Left lobe of liver (tissue), 2 donors: ENCODE measurements at places on chromosomes 4 and X. TPM values are rescaled to one million over a fixed set of nuclear protein-coding genes. Genes with fewer than 3 reads are reported as not detected.

DNA sequence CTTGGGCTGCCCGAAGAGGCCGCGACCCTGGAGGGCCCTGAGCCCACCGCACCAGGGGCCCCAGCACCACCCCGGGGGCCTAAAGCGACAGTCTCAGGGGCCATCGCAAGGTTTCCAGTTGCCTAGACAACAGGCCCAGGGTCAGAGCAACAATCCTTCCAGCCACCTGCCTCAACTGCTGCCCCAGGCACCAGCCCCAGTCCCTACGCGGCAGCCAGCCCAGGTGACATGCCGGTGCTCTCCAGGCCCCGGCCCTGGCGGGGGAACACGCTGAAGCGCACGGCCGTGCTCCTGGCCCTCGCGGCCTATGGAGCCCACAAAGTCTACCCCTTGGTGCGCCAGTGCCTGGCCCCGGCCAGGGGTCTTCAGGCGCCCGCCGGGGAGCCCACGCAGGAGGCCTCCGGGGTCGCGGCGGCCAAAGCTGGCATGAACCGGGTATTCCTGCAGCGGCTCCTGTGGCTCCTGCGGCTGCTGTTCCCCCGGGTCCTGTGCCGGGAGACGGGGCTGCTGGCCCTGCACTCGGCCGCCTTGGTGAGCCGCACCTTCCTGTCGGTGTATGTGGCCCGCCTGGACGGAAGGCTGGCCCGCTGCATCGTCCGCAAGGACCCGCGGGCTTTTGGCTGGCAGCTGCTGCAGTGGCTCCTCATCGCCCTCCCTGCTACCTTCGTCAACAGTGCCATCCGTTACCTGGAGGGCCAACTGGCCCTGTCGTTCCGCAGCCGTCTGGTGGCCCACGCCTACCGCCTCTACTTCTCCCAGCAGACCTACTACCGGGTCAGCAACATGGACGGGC, 579 bp downstream of the ABCD1 start:
- no peak for DNase-seq

TRO gene
- total RNA-seq = 0.70 TPM

DNA sequence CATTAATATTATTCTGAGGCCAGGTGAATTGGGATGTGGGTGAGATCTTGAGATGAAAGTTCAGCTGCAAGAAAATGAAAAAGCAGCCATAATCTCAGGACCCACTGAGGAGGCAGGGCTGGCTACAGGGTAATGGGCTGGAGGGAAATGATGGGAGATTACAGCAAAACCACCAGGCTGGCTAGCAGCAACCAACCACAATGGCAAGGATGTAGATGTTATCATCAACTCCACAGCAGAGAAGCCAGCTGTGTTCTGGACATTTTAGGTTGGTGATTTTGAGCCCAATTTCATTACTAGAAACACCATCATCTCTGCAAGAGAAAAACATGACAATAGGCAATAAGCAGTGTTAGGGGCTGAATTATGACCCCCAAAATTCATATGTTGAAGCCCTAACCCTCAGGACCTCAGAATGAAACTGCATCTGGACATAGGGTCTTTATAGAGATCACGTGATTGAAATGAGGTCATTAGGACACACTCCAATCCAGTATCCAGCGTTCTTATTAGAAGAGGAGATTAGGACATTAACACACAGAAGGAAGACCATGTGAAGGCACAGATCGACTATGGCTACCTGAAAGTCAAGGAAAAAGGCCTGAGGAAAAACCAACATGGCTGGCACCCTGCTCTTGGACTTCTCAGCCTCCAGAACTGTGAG, 139.8 kb upstream of the KIT start:
- DNase-seq = no peak

MAP9 gene
- total RNA-seq = 0.25 TPM

IQCM gene
- not detected for total RNA-seq

CPLX1 gene
- 1.5 TPM for total RNA-seq

DNA sequence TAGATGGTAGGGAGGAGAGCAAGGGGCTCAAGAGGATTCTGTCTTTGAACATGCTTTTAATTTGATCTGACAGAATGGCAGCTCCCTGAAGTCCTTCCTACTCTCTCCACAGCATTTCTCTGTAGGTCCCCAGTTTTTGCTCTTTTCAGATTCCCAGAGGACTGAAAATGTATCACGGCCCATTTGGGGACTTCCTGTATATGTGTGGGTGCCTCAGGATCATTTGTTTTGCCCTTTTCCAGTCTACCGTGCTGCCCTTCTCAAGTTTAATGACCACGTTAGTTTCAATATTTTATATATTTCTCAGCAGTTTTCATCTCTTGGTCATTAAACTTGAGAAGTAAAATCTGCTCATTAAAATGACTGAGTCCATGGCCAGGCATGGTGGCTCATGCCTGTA, 2.3 kb downstream of the TBC1D1 start:
- DNase-seq = no peak

- no peak for DNase-seq
Measured at GRCh38 chrX:139720136-139720535, 12.2 kb upstream of the MCF2 start.

DNA sequence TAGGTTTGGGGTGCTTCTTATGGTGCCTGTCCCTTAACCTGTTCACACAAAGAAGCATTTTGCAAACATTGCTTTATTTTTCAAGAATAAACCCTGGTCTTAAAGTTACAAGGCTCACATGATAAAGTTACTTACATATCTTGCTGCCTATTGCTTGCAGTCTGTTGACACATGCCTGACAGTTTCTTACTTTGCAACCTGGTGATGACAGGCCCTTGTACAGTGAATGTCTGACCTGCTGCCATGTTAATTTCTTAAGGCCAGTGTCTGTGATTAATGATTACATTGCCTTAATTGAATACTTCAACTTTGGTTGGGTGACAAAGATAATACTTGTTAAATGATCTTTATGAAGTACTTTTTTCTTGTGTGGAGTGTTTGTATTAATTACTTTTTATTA, 49.9 kb downstream of the FIP1L1 start:
- DNase-seq = no peak

DNA sequence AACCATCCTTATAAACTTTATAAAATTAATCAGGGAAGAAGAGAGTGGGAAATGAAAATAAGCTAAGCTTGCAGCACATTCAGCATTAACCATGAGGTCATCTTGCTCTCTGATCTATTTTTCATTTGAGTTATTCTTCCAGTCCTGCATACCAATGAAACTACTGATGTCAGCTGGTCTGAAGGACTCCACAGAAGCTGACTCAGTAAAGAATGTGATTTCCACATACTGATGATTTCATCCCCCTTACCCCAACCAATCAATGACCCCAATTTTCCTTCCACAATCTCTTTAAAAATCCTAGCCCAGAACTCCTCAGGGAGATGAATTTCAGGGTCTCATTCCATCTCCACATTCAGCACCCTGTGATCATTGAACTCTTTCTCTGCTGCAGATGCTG, 18.8 kb upstream of the DSPP start:
- no peak for DNase-seq

DNA sequence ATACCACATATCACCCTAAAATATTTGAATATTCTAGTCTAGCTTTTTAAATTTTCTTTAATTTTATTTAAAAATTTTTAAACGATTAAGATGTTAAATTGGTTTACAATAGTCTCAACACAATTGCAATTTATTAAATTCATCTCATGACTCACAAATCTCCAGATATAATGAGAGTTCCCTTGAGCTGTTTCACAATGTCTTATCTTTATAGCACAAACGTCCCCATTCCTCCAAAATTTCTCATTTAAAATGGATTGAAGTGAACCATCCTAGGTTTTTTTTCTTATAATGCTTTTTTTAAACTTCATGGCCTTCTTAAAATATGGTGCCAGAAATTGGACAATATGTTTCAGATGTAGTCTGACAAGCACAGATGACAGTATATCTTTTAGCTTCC, 204.4 kb downstream of the GABRB1 start:
- no peak for DNase-seq

GRCh38 chr4:36692586-36692985, 411.2 kb downstream of the DTHD1 start:
- DNase-seq = no peak

UGT2B11 gene
- 0.25 TPM for total RNA-seq

- no peak for DNase-seq
Measured at GRCh38 chrX:24646006-24646405, 1.1 kb downstream of the PCYT1B start.

- DNase-seq = no peak
Measured at GRCh38 chr4:102759831-102760644, 730 bp downstream of the MANBA start.

DNA sequence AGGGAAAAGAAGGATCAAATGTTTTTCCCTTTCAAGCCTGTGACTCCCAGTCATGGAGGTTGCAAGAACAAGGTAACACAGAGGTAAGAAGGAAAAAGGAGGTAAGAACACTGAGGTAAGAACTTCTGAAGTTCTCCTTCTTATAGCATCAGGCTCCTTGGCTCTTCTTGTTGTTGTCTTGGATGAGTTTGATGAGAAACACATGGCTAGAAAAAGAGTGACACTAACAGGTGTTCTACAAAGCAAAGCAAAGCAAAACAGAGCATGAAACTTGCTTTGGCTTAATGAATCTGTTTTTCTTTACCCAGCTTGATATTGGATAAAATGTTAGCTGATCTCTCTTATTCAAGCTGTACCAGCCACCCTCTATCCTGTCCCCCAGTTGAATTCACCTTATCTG, 231.2 kb upstream of the F9 start:
- DNase-seq = no peak
